Activated CD8-positive, alpha-beta T cell treated with anti-CD3 and anti-CD28 coated beads, Interleukin-2, amount 10 ng/mL, durations not matched to agents 7 days and 5 days (primary cell): ENCODE measurements at places on chromosomes 5 and 9.
A peak's percentile ranks its signal among the peaks of the same experiment; 100 is the strongest.

DNA sequence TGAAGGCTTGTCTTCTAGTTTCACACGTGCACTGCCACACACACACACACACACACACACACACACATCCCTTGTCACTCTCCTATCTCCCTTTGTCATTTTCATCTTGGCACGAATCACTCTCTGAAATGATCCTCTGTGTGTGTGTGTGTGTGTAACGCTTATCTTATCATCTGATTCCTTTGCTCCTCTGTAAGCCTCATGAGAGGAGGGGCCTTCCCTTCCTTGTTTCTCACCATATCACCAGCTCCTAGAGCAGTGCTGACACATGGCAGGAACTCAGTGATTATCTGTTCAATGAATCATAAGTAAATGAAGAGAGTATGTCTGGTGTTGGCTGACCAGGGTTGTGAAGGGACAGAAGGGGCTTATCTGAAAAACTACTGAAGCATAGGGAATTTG, 53.3 kb downstream of the PDE4D start:
- no peaks in the 10 kb centered on the region for H3K27me3 ChIP-seq
- H3K4me1 ChIP-seq = no peaks in the 10 kb centered on the region
- H3K36me3 ChIP-seq = no peaks in the 10 kb centered on the region
- no peak overlapping the region for H3K27ac ChIP-seq
- no peak for DNase-seq

DNA sequence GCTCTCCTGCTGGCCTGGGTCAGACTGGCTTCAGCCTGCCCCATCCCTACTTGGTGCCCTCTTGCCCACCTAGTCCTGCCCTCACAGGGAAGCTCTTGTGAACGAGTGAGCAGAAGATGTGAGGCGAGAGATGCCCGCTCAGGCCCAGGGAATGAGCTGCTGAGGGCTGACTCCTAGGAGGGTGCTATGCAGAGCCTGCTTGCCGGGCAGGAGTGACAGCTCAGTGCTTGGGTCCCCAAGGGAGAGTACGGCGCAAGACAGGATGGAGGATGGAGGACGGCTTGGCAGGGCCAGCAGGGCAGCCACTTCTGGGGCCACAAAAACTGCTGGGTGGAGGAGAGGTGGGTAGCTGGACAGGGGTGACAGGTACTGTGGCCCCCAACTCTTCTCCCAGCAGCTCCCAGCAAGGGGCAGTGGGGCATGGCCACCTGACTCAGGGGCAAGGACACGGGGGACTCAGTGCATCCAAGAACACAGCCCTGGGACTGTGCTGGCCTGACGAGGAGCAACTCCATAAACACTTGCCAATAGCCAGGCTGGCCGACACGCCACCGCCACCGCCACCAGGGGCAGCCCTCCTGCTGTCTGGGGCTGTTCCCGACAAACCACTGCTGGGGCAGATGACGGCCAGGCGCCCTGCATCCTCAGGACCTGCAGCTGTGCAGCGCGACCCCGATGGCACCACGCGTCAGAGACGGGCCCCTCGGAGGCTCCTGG, 55.6 kb upstream of the UBAC1 start:
- peaks cover 3% of the 10 kb centered on the region for H3K4me1 ChIP-seq
- H3K27ac ChIP-seq = no peak overlapping the region
- no peak for DNase-seq
- no peaks in the 10 kb centered on the region for H3K27me3 ChIP-seq

DNA sequence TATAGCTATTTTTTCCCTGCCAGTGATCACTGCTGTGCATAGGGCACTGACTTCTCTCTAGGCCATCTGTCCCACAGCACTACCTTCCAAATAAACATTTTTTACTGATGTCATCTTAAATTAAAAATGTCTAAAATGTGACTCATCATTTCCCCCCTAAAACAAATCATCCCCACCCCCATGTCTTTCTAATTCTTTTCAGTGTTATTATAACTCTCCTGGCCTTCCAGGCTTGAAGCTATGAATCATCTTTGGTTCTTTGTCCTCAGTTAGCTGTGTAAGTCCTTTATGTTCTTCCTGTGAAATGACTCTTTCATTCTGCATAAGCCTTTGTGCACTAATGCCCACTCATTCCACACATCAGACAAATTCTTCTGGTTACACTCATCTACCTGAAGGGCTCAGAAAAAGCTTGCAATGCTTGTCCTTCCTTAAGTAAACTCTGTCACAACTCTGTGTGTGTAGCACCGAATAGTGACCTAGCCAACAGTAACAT, 78.1 kb downstream of the CFAP95 start:
- no peak for DNase-seq
- H3K36me3 ChIP-seq = no peaks in the 10 kb centered on the region
- no peak overlapping the region for H3K4me3 ChIP-seq
- no peaks in the 10 kb centered on the region for H3K27me3 ChIP-seq

DNA sequence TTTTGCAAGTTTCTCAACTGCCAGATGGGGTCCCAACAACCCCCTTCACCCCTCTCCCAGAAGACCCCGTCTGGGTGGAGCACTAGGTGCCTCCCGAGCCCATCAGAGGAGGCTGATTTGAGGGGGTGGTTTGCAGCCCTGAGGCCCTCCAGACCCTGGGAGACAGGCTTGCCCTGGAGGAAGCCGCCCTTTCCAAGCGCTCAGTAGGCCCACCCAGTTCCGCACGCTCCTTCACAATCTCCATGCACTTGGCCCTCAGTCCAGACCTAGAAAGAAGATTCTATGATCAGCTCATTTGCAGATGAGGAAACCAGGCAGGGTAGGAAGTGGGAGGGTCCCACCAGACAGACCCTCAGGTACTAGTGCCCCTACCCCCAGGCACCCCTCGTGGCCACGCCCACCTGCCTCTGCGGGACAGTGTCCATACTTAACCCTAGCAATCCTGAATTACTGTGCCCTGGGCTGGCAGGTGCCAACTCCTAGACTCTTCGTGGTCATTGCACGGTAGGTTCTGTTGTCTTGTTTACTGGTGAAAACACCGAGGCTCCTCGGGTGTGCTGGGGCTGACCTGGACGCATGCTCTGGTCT, 22.3 kb downstream of the OR2V1 start:
- peaks cover 6% of the 10 kb centered on the region for H3K4me1 ChIP-seq
- H3K27ac ChIP-seq = no peak overlapping the region
- DNase-seq = no peak
- H3K4me3 ChIP-seq = no peak overlapping the region
- peaks cover 30% of the 10 kb centered on the region for H3K27me3 ChIP-seq
- peaks cover 2% of the 10 kb centered on the region for H3K36me3 ChIP-seq

DNA sequence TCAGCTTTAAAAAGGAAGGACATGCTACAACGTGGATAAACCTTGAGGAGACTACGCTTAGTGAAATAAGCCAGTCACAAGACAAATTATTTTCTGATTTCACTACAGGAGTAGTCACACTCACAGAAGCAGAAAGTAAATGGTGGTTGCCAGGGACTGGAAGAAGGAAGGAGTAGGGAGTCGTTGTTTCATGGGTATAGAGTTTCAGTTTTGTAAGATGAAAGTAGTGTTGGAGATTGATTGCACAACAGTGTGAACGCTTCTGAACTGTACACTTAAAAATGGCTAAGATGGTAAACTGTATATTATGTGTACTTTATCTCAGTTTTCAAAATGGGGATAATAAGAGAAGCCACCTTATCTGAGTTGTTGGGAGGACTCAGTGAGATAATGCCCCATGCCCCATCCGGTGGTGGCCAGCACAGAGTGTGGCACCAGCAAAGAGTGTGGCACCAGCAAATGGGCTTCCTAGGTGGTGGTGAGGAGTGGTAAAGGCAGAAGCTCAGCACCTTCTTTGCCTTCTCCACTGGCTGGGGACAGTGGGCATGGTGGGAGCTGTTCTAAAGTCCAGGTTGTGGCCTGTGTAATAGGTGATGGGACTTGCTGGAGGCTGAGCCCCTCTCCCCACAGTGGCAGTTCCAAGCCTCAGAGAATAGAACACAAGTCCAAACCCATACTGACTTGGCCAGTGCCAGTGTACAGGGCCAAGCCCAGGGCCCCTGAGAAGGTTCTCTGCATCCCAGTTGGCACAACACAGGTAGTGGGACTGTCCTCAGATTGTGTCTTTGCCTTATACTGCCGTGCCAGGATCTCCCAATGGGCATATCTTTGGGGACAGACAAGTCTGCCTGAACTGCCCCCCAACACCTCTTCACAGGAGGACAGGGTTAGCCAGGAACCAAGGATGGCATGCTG, 4.4 kb downstream of the SLC22A4 start:
- no peaks in the 10 kb centered on the region for H3K36me3 ChIP-seq
- no peak for DNase-seq
- peaks cover 15% of the 10 kb centered on the region for H3K4me1 ChIP-seq
- no peak overlapping the region for H3K27ac ChIP-seq

DNA sequence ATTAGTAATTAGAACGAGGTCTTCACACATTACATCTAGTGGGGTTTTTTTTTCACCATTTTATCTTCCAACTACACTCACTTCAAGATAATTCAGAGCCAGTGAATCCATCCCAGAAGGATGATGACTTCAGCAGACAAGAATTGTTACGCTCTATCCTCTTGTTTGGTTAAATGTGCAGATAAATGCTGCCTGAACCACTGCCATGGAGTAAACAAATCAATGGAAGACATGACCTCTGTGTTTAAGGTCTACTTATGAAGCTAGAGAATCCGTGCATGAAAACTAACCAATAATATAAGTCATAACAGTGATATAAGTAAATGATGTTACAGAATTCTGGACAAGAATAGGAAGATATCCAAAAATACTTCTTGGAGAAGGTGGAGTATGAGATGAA, 602.6 kb downstream of the TLR4 start:
- no peak overlapping the region for H3K27ac ChIP-seq
- H3K27me3 ChIP-seq = no peaks in the 10 kb centered on the region
- DNase-seq = no peak
- H3K4me1 ChIP-seq = no peaks in the 10 kb centered on the region

DNA sequence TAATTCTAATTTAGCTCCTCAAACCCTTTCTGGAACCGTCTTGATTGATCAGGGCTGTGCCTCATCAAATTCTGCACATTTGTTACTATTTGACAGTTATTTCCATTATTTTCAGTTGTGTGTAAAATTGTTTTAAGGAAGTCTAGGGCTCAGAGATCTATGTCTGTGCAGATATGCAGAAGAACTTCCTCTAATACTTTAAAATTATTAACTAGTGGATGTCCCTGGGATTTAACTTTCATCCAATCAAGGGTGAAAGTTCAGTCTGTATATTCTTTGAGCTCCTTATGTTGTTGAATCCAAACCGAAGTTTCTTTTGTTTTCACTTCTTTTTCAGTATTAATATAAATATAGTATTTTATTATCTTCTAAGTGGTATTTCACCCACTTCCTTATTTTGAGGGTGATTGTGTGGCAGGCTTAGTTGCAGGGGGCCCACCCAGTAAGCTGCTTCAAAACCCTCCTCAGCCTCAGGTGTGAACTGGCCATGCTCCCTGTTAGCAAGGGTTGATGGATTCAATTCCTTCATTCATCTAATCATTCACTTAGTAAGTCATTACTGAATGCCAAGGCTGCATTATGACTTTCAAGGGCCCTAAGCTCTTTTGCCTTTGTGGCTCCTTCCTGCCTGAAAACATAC, 2.1 kb upstream of the CAMLG start:
- DNase-seq = no peak
- peaks cover 8% of the 10 kb centered on the region for H3K36me3 ChIP-seq
- no peak overlapping the region for H3K27ac ChIP-seq
- H3K27me3 ChIP-seq = no peaks in the 10 kb centered on the region
- H3K4me3 ChIP-seq = no peak overlapping the region

- no peaks in the 10 kb centered on the region for H3K4me1 ChIP-seq
- H3K36me3 ChIP-seq = no peaks in the 10 kb centered on the region
- no peaks in the 10 kb centered on the region for H3K27me3 ChIP-seq
- no peak overlapping the region for H3K4me3 ChIP-seq
- no peak overlapping the region for H3K27ac ChIP-seq
These were observed 396.5 kb upstream of the MEF2C start for GRCh38 chr5:89279391-89280036.

GRCh38 chr5:175478384-175479124, at the start of gene SFXN1:
SFXN1 (plus strand) TSS chr5:175478560; CDS start chr5:175492104, 13,544 bp downstream.
- peak; percentile 85 for DNase-seq
- peak within 1 kb of the TSS; percentile 94 for H3K4me3 ChIP-seq
- H3K27ac ChIP-seq = peak within 1 kb of the TSS; percentile 92
- peaks cover 8% of the 10 kb centered on the region for H3K27me3 ChIP-seq
- peaks cover 45% of the 10 kb centered on the region for H3K36me3 ChIP-seq
- peaks cover 44% of the 10 kb centered on the region for H3K4me1 ChIP-seq

GRCh38 chr9:108865037-108865436, 3.0 kb downstream of the ACTL7A start:
- H3K4me3 ChIP-seq = no peak overlapping the region
- no peaks in the 10 kb centered on the region for H3K27me3 ChIP-seq
- H3K27ac ChIP-seq = no peak overlapping the region
- H3K4me1 ChIP-seq = no peaks in the 10 kb centered on the region

- peaks cover 15% of the 10 kb centered on the region for H3K4me1 ChIP-seq
- DNase-seq = no peak
- peaks cover 71% of the 10 kb centered on the region for H3K27me3 ChIP-seq
- H3K36me3 ChIP-seq = no peaks in the 10 kb centered on the region
These were observed 3.7 kb downstream of the SYK start for GRCh38 chr9:90805006-90805996.

- H3K4me1 ChIP-seq = peaks cover 6% of the 10 kb centered on the region
- peaks cover 3% of the 10 kb centered on the region for H3K36me3 ChIP-seq
- H3K27me3 ChIP-seq = peaks cover 2% of the 10 kb centered on the region
- no peak for DNase-seq
- peak overlapping the region; percentile 47 for H3K4me3 ChIP-seq
These were observed 9.3 kb downstream of the ZBED3 start for GRCh38 chr5:77077829-77078176.

DNA sequence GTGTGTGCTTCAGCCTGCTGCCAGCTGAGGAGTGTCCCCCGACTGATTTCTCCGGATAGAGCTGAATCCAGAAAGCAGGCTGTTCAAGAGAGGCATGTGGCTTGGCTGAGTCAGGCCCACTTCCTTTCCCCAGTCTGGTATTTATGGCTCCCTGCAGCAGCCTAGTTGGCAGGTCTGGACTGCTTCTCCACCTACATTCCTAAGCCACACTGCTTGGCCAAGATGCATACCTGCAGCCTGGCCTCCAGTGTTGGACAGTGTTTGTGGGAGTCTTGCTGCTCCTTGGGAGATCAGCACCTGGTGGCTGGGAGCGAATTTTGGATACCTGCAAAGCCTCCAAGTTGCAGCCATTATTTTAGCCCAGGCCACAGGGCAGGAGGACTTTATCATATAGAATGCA, 670.8 kb downstream of the ACTL7B start:
- no peak overlapping the region for H3K27ac ChIP-seq
- no peaks in the 10 kb centered on the region for H3K36me3 ChIP-seq
- no peaks in the 10 kb centered on the region for H3K4me1 ChIP-seq
- DNase-seq = no peak

- no peaks in the 10 kb centered on the region for H3K27me3 ChIP-seq
- DNase-seq = peak; percentile 72
- peaks cover 61% of the 10 kb centered on the region for H3K4me1 ChIP-seq
- H3K36me3 ChIP-seq = peaks cover 53% of the 10 kb centered on the region
These were observed 448 bp downstream of the RELL2 start for GRCh38 chr5:141637123-141637766.
